Choroid plexus epithelial cell (primary cell): ENCODE measurements at places on chromosomes 3 and 15.

DNA sequence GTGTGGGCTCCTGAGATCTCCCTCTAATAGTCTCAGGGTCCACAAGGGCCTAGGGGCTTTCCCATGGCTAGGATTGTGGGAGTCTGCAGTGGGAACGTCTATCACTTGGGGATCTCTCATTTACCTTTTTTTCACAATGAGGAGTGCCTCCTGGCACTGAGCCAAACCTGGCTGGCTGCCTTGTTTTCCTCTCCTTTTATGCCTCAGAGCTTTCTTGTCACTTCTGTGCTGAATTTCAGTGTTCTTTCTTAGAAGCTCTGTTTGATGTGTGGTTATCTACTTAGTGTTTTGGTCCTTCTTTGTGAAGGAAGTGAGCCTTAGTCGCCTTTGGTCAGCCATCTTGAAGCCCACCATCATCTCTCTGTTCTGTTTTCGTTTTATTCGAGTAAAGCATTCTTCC lies 33.9 kb downstream of the DOCK3 start:
- DNase-seq = no peak

GRCh38 chr3:56975567-56975966 lies 84.9 kb upstream of the SPATA12 start:
- DNase-seq = peak; percentile 71

GRCh38 chr3:146896711-146897110 lies 291.6 kb upstream of the PLSCR5 start:
- peak; percentile 8 for DNase-seq

DNA sequence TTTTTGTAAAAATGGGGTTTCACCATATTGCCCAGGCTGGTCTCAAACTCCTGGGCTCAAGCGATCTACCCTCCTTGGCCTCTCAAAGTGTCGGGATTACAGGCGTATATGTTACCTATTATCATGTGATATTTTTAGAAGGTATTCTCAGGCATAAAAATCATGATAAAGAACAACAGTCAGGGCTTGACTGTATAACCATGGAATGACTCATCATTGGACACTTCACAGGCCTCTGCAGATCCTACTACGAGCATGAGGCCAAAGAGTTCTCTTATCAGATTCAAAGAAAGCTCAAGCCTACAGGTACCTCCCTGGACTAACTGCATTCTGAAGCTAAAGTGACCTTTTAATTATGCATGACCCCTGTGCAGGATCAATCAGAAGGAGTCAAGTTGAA lies 91.7 kb upstream of the PRICKLE2 start:
- DNase-seq = peak; percentile 29

DNA sequence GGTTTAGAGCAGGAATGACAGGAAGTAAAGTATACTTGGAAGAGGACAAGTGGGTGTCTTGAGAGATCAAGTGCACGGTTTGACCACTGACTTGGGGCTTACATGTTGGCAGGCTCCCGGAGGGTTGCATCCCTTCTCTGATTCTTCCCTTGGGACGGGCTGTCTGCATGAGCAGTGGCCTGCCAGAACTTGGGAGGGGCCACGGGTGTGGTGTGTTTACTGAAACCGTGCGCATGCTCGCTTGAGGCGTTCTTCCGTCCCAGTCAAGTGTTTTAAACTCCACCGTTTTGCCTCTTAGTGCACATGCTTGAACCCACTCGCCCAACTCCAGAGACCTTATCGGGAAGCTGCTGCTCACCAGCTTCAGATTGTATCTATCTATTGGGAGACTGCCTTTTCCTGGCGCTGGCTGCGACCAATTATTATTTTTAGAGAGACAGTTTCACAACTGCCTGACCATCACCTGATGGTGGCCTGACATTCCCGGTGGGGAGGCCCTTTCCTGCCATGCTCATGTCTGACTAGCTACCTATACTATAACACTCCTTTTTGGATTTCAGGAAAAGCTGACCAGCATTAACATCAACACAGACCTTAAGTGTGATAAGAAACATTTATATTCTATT lies 14.9 kb upstream of the C3orf22 start:
- no peak for DNase-seq

GRCh38 chr15:73751511-73751898 lies 1.6 kb downstream of the INSYN1 start:
- DNase-seq = no peak

- no peak for DNase-seq
Observed at GRCh38 chr3:159922193-159922840, 66.3 kb upstream of the IL12A start.

DNA sequence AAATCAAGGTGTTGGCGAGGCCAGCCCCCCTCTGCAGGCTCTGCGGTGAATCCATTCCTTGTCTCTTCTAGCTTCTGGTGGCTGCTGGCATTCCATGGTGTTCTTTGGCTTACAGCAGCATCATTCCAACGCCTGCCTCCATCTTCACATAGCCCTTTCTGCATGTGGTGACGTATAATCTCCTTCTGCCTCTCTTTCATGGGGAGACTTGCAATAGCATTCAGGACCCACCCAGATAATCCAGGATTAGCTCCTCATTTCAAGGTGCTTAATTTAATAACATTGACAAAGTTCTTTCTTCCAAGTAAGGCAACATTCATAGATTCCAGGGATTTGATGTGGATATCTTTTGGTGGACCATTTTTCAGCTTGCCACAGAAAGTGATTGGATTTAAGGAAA lies 35.8 kb downstream of the ISG20 start:
- no peak for DNase-seq

GRCh38 chr3:124202754-124203153 lies 210.8 kb upstream of the ROPN1 start:
- DNase-seq = no peak

- no peak for DNase-seq
Observed at GRCh38 chr15:37040072-37040742, 60.1 kb downstream of the MEIS2 start.

DNA sequence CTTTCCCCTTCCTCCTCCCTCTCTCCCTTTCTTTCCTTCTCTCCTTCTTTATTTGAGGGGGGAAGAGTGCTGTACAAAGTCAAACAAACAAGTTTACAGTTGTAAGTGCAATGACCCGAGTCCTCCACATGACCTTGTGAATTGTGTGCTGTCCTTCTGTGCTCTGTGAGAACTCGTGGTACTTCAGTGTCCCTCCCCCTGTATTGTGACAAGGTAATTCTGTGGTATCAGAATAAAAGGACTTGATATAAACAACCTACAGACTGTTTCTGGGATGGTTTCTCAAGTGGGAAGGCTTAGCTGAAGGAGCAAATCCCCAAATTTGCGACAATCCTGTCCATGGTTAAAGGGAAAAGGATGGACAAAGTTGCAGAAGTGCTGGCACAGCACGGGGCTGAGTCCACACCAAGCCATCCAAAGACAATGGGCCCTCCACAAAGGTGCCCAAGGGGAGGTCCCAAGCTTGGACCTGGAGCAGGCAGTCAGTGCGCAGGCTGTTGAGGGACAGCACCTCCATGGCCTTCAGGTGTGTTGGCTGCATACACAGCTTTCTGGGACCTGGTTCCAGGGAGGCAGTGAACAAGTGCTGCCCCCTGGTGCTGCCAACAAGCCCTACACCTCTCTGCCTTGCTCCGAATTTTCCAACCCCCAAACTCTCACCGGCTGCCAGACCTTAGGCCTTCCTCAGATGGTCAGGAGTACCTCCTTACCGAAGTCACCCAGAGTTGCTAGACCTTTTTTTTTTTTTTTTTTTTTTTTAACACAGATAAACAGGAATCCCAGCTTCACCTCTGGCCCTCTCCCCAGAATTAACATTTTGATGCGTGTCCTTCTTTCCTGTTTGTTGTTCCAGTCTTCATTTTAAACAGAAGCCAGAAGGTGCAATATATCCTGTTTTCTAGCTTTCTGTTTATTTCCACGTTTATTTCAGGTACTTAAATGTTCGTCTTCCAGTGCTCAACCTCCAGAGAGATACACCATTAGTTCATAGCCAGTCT lies 2.6 kb upstream of the APEH start:
- DNase-seq = peak; percentile 71

DNA sequence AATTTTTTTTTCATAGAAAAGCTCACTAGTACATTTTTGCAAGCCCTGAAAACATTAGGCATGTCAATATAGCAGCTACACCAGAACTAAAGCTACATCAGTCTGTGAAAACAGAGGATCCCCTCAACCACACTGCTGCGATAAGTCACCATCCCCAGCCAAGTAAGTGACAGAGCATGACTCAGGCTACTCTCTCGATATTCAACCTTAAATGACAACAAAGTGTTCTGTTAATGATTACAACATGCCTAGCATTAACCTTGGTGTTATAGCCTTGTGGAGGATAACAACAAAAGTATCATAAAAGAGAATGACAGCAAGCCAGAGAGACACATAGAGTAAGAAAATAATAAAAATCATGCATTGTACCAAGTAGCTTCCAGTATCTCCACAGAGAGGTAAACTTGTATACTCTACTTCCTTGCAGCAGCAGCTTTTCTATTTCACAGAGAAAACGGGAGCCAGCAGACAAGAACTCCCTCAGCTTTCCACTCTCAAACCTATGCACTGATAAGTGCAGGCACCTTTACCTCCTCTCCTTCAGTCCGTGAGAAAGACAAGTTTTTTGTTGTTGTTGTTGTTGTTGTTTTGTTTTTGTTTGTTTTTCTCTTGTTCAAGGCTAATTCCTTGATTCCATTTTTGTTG lies 76.6 kb downstream of the GBE1 start:
- DNase-seq = no peak

DNA sequence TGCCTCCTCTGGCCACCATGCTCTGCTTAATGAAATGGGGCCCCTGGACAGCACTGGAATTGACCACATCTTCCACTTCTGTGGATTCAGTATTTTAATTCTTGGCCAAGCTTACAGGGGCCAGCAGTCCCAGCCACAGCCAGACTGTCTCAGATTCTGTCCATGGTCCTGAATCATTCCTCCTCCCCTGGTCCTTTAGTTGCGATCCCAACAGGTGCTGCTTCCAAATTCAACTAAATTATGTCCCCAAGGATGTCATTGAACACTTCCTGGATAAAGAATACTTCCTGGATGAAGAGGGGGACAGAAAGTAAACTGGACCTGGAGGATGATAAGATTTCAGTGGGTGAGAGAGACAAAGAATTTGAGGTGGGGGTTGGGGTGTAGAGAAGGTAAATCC lies 111.1 kb upstream of the FOXB1 start:
- peak; percentile 35 for DNase-seq

DNA sequence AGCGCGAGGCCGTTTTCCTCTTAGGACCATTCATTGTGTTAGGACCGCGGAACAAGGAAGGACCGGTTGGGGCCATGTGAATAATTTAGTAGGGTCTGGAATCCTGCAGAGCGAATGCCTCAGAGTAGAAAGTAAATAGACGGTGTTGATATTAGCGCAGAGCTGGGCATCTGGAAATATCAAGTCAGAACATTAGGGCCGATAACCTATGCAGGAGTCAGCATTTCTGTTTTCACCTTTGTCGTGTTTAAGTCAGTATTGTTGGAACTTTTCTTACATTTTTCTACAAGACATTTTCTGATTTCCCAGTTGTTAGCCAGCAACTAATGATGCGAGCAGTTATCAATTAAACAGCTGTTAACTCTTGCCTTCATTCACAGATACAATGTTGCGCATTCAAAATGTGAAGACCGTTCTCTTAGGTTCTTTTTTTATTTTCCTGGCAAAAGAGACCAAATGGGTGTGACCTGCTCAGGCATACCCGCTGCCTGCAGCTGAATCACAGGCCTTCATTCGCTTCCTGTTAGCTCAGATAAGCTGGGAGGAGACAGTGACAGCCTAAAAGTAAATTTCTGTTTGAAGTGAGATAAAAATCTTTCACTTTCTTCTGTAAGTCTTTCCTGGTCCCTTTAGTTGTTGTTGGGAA lies 966 bp upstream of the PKM start:
- DNase-seq = peak; percentile 90

GRCh38 chr3:31839144-31839917 lies 141.7 kb downstream of the OSBPL10 start:
- DNase-seq = peak; percentile 35

- peak; percentile 30 for DNase-seq
Observed at GRCh38 chr3:56590814-56591213, 33.8 kb downstream of the CCDC66 start.

DNA sequence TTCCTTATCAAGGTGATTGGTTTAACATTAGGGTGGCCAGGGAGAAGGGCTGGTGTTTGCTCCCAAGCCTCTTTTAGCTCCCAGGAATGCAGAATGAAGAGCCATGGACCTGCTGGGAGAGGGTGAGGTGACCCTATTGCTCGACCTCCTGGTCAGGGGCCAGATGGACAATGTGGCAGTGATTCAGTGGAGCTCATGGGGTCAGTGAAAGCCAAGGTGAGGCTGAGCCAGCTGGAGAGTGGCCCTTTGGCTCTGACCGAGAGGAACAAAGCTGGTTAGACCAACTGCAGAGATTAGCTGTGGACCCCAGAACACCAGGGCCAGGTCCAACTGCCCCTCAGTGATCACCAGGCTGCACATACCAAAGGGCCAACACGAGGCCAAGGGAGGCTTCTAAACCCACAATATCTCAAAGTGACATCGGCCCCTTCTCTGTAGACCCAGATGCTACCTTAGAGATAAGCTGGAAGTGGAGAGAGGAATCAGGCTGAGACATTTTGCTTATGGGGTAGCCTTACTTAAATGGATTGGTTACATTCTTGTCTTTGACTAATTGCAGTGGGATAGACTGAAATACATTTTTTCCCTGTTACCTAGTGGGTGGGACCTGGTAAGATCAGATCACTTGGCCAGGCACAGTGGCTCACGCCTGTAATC lies 15.8 kb upstream of the BTBD1 start:
- no peak for DNase-seq

- DNase-seq = no peak
Observed at GRCh38 chr3:154684021-154684420, 254.0 kb upstream of the GPR149 start.

DNA sequence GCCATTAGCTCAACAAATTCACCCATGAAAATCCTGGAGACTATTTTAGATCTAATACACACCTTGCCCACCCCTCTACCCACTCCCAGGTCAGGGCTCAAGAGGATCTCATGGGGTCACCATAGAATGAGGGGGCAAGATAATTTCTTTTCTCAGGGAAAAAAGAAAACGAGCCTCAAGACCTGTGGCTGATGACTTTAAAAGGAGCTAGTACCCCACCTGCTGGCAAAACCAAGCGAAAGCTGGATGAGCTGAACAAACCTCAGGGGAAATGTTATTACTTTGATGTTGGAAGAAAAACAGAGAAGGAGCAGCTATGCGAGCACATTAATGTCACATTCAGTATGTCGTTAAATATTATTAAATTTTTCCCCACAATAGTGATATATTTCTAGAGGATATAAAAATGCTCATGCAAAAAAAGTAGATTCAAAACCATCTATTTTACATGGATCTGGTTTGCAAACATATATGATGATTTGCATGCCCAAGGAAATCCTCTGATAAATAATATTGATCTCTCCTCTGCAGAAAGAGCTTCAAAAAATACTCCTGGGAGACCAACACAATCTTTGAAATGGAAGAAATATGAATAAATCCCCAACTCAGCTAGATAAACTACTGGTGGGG lies 37.7 kb downstream of the PLD1 start:
- peak; percentile 86 for DNase-seq

DNA sequence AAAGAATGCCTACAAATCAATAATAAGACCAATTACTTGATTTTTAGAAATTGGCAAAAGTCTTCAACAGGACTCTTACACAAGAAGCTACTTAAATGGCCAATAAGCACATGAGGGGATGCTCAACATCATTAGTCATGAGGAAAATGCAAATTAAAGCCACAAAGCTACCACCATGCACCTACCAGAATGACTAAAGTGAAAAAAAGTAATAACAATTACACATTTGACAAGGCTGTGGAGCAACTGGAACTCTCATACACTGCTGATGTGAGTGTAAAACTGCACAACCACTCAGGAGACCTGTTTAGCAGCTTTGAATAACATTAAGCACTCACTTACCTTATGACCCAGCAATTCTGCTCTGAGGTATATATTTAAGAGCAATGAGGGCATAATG lies 68.4 kb downstream of the PPCDC start:
- no peak for DNase-seq
